Fibroblast of skin of abdomen (primary cell): ENCODE measurements at places on chromosomes 6 and 20.

DNA sequence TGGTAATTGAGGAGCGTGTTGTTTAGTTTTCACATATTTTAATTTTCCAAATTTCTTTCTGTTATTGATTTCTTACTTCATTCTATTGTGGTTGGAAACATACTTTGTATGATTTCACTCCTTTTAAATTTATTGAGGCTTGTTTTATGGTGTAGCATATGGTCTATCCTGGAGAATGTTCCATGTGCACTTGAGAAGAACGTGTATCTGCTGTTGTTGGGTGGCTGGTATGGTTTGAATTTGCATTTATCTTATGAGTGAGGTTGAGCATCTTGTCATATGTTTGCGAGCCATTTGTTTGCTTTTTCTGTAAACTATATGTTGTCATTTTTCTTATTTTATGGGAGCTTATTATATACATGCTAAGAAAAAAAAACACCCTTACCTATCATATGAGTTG is 26.5 kb downstream of the SRC start:
- no peak for DNase-seq

DNA sequence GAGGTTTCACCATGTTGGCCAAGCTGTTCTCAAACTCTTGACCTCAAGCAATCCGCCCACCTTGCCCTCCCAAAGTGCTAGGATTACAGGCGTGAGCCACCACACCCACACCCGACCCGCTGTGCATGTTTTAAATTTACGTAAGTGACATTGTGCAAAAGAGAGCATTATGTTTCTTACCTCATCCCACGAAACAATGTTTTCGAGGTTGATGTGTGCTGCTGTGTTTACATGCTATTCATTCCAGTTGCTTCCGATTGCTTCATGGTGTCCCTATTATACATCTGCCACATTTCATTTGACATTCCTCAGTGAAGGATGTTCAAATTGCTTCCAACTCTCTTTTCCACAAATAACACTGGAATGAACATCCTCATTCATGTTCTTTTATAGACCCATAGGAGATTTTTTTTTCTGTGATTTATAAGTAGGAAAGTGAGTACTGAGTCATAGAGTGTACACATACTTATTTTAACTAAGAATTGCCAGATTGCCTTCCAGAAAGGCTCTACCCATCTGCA is 403.9 kb upstream of the JARID2 start:
- peak; percentile 99 for DNase-seq

DNA sequence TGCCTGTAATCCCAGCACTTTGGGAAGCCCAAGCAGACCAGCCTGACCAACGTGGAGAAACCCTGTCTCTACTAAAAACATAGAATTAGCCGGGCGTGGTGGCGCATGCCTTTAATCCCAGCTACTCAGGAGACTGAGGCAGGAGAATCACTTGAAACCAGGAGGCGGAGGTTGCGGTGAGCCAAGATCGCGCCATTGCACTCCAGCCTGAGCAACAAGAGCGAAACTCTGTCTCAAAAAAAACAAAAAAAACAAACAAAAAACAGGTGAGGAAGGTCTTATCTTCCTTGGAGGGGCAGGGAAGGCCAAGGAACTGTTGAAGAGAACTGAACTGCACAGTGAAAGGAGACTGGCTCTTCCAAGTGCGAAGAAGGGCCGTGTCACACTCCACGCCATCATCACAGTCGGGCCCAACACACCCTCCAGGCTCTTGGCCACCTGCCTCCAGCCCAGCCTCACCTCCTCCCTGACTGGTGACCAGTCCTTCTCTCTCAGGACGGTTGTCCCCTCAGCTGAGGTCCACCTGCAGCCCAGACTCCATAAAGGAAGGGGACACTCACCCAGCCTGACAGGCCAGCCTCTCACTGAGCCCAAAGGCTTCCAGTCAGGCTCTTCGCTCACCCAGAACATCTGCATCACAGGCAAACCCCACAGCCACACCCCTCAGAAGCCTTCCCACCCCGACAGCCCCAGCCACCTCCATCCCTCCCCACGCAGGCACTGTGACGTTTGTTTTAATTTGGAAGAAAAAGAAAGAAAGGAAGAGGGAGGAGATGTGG is 4.1 kb downstream of the ZC3H12D start:
- no peak for DNase-seq

DNA sequence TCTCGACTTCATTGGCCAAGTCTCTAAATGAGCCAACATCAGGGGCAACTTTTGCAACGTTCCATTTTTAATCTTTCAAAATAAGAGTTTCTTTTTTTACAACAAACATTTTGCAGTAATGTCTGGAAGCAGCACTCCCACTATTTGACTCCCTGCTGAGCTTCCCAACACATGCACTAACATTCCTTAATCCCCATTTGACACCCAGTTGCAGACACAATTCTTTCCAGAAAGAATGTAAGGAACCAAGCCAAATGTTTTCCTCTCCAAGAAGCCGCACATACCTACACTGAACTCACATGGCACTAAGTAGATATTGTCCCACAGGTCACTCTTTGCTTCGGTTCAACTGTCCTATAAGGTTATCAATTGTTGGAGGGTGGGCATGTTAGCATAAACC is 165.6 kb downstream of the GRM1 start:
- peak; percentile 17 for DNase-seq

DNA sequence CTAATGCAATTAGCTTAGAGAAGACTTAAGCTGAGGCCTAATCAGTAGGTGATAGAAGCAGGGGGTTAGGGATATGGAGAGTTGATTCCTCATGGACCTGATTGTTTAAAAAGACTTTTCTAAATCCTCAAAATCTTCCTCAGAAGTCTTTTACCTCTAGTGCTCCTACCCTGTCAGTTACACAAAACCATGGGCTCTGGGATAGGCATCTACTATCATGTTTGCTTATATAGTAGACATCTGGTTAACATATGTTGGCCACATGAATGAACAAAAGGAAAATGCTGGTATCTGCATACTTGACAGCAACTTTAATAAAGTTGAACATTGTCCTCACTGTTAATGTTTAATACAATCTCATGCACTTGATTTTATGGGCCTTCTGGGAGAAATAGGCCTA is 61.5 kb upstream of the FKBP1C start:
- no peak for DNase-seq

DNA sequence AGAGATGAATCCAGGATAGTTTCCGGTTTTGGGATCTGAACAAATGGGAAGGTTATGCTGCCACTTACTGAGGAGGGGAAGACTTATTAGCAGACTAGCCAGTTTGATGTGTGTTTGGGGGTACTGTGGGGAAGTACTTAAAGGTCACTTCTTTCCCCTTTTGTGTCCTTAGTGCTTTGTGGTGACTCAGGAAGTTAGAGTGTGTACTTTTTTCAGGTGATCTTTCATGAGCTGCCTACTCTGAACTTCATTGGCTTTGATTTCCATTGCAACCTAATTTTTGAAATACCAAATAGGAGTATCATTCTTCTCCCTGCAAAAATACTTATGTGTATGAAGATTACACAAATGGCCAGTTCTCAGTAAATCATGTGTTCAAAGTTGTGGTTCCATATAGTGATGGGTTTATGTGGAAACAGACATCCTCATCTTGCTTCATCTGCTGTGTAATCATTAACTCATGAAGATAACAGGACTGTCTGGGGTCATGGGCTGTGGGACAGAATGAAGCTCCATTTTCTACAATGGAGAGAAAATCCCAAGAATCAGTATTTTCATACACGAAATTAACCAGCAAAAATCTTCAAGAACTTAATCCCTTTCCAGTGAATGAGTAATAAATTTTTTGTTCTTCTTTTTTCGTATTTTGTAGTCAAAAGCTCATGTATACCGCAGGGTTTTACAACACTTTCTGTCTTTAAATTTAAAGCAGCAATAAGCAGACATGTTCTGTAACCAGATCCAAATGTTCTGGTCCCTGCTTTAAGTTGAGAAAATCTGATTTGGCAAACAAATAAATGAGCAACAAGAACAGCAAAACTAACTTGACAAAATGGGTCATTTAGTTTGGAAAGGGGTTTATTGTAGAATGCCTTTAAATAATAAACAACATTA is 272.2 kb upstream of the FLRT3 start:
- peak; percentile 33 for DNase-seq

- peak; percentile 14 for DNase-seq
Measured at GRCh38 chr6:114375541-114376192, 32.8 kb upstream of the HS3ST5 start.

DNA sequence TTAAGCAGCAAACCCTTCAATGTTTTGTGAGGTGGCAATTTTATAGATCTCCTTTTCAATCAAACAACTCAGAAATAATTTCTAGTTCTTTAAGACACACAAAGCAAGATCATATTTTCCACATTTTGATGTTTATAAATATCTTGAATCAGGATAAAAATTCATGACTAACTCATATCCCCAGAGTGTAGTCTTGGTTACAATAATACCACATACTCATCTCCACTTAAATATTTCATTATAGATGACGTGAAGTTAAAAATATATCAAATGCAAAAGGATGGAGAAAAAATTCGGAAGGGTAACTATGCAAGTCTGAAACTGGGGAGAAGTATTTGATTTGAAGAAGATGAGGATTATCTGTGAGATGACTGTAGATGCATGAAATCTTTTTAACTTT is 59.8 kb upstream of the HIVEP1 start:
- DNase-seq, result peak; percentile 29

DNA sequence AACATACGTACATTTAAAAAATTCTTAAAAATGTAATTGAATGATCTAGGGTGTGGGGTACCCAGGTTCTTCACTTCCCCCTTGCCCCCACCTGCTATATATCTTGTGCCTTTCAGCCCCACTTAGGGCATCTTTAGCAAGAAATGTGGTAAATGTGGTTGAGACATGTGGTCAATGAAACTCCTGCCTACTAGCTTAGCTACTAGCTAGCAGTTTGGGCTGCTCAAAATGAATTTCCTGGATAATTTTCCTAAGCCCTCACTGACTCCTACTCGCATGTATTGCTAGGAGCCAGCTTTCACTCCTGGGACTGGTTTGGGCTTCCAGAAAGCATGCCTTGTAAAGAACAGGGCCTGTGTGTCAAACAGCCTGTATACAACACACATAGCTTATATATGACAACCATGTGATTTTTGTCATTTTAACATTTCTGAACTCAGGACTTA is 257.3 kb downstream of the ATXN1 start:
- DNase-seq, result no peak

DNA sequence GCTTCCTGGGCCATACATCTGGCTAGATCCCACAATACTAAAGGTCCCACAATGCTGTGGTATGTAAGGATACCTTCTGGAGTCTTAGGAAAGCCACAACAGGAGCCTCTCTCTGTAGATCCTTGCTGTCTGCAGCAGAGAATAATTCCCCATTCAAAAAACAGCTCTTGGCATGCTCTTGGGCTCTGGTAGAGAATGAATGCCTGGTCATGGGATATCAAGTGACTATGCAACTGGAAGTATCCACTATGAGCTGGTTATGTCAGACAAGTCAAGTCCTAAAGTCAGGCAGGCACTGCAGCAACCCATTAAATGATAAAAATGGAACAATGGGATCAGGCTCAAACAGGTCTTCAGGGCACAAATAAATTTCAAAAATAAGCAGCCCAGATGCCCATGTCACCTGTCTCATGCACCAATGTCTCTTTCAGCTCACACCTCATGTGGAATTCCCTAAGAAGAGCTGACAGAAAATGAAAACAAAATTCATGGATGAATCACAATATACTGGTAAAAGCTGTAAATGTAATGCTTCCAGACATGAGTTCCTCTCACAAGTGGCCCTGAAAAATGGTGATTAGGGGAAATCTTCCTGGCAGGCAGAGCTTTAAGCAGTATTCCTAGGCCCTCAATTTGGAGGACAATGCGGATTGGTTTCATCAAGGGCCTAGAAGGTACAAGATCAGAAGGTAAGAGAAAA is 4.3 kb downstream of the AK9 start:
- no peak for DNase-seq
